ENCODE measurements at places on chromosomes 2 and 18. TPM values are rescaled to one million over a fixed set of nuclear protein-coding genes. Genes with fewer than 3 reads are reported as not detected.

- no peak overlapping the region for H3K27ac ChIP-seq
- H3K27me3 ChIP-seq: no peaks in the 10 kb centered on the region
- peaks cover 10% of the 10 kb centered on the region for H3K4me1 ChIP-seq
- no peak overlapping the region for H3K4me3 ChIP-seq
- no peaks in the 10 kb centered on the region for H3K36me3 ChIP-seq
Measured at GRCh38 chr18:22684268-22684667, 248.9 kb upstream of the RBBP8 start.

- peaks cover 33% of the 10 kb centered on the region for H3K4me1 ChIP-seq
- no peak overlapping the region for H3K27ac ChIP-seq
- no peak overlapping the region for H3K4me3 ChIP-seq
- H3K36me3 ChIP-seq: peaks cover 1% of the 10 kb centered on the region
- DNase-seq: no peak
Measured at GRCh38 chr2:127128445-127128904, 21.5 kb upstream of the BIN1 start.

- DNase-seq: no peak
- H3K27me3 ChIP-seq: no peaks in the 10 kb centered on the region
- no peak overlapping the region for H3K4me3 ChIP-seq
Measured at GRCh38 chr18:38539856-38540255, 974.3 kb upstream of the CELF4 start.

Gene DHRS9
- total RNA-seq: not detected

DNA sequence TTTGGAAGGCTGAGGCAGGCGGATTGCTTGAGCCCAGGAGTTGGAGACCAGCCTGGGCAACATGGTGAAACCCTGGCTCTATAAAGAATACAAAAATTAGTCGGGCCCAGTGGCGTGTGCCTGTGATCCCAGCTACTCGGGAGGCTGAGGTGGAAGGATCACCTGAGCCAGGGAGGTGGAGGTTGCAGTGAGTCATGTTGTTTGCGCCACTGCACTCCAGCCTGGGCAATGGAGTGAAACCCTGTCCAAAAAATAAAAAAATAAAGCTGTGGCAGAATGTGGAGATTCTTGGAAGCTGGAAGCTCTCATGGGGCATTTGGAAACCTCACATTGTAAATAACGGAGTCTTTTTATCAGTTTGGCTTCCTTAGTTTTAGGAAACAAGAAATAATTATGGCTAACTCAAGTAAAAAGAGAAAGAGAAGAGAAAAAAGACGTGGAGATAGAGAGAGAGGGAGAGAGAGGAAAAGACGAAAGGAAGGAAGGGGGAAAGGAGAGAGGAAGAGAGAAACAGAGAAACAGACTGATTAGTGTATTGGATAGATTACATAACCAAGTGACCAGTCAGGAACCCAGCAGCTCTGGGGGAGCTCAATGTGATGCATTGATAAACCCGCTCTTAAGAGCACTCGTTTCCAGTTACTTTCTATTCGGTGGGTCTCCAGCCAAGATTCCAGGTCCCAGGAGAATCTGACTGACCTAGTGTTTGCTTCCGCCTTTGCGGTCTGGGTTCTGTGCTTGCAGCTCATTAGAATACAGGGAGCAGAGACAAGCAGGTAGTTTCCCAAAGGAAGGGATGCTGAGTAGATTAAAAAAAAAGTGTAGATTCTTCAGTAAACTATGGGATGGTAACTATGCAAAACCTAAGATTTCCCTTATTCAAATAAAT, 1.1 kb upstream of the SPAST start:
- H3K4me1 ChIP-seq: no peaks in the 10 kb centered on the region
- H3K4me3 ChIP-seq: peak overlapping the region; percentile 49
- H3K27ac ChIP-seq: peak overlapping the region; percentile 78
- DNase-seq: peak; percentile 52

DNA sequence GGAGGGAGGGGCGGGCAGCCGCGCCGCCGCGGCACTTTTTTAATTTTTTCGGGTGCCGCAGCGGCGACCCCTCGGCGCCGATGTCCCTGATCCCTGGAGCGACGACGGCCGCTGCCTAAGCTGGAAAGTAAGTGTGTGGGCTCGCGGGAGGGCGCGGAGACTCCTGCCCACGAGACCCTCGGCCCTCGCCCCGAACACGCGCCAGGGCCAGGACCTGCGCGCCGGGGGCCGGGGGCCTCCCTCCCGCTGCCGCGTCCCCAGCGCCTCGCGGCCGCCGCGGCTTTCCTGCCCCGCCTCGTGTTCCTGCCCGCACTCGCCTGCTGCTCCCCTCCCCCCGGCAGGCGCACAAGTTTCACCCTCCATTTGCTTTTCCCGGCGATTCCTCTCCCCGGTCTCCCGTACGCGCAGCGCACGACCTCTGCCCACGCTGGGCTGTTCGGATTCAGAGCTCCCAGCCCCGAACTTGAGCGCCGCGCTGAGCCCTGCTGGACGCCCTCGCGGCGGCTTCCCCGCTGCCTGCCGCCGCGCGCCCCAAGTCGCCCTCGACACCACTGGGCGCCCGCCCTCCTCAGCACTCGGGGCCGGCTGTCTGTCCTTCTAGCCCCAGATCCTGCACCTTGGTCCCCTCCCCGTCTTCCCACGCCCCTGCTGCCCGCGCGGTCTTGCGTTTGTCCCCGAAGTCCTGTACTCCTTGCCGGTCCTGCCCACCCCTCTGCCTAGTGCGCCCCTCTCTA, 507 bp downstream of the PKP4 start:
- no peaks in the 10 kb centered on the region for H3K27me3 ChIP-seq
- DNase-seq: peak; percentile 65
- H3K4me1 ChIP-seq: peaks cover 24% of the 10 kb centered on the region
- H3K4me3 ChIP-seq: peak overlapping the region; percentile 93
- H3K36me3 ChIP-seq: no peaks in the 10 kb centered on the region
- H3K27ac ChIP-seq: peak overlapping the region; percentile 97

DNA sequence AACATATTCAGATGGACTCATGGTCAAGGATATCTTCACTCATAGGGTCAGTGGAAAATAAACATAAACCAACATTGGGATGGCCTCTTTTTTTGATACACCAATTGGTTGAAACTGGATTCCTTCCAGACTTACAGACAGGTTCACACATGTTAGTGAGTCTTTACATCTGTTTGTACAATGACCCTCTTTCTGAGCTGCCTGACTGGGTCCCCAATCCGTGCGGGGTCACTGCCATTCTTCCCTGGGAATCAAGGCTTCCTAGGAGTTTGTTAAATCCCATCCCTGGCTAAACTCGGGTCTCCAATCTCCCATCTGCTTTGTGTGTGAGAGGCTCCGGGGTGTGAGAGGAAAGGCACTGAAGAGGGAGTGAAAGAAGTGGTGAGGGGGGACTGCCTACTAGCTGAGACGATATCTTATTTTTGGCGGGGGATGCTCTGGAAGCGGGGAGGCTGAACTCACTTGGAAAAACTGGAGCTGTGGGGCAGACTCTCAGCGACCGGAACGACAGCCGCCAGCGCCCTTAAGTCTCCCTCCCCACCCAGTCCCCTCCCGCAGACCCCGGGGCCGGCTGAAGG, 487 bp downstream of the STARD6 start:
- no peaks in the 10 kb centered on the region for H3K27me3 ChIP-seq
- peak overlapping the region; percentile 93 for H3K27ac ChIP-seq
- no peaks in the 10 kb centered on the region for H3K36me3 ChIP-seq
- DNase-seq: peak; percentile 1
- peak overlapping the region; percentile 74 for H3K4me3 ChIP-seq

Gene SCG2
- 0.35 TPM for total RNA-seq

DNA sequence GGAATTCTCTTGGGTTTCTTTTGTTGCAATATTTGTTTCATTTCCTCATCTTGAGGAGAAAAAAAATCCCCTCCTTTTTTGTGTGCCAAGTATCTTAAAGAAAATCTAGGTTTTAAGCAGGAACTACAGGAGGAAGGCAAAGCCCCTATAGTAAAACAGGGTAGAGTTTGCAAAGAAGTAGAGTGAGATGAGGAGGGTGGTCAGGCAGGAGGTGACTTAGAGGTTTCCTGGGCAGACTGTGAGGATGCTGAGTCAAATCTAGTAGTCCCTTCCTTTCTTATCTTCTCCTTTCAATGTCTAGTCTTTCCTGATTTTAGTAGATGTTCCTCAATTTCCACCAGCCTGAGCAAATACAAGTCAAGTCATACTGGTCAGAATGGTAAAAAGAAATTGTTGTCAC, 222.5 kb downstream of the PMAIP1 start:
- H3K4me3 ChIP-seq: no peak overlapping the region
- no peaks in the 10 kb centered on the region for H3K4me1 ChIP-seq
- no peak for DNase-seq
- H3K27me3 ChIP-seq: no peaks in the 10 kb centered on the region

- peaks cover 37% of the 10 kb centered on the region for H3K4me1 ChIP-seq
- no peaks in the 10 kb centered on the region for H3K27me3 ChIP-seq
- H3K27ac ChIP-seq: peak overlapping the region; percentile 32
- no peak overlapping the region for H3K4me3 ChIP-seq
Measured at GRCh38 chr2:8594731-8595427, 87.0 kb upstream of the ID2 start.

- no peaks in the 10 kb centered on the region for H3K27me3 ChIP-seq
- H3K27ac ChIP-seq: no peak overlapping the region
- no peaks in the 10 kb centered on the region for H3K36me3 ChIP-seq
- no peak overlapping the region for H3K4me3 ChIP-seq
- DNase-seq: no peak
Measured at GRCh38 chr2:222049946-222050345, 248.9 kb downstream of the PAX3 start.

DNA sequence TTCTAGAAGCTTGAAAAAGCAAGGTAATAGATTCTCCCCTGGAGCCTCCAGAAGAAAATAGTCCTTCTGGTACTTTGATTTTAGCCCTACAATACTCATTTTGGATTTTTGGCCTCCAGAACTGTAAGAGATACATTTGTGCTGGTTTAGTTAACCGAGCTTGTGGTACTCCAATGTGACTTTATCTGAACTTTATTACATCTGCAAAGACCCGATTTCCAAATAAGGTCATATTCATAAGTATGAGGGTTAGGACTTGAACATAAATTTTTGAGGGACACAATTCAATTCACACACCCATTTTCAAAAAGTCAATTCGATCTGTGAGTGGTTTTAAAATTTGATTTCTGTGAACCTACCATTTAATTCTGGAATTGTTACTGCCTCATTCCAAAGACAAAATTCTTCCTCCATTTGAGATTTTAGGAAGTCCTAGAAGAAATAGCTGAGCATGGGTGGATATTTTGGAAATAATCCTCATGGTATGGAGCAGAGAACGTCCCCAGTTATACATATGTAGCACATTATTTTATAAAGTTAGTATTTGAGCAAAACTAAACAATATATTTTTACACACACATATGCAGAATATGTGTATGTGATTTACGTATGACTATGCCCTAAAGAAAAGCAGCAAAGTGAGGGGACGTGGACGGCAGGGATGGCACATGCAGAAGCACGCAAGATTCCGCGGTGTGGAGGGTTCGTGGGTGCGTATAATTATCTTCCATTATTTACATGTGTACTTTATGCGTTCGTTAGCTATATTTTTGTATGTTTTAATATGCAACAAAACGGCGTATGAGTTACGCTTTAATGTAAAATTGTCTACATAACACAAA, 905 bp upstream of the NUP35 start:
- H3K27ac ChIP-seq: peak overlapping the region; percentile 98
- H3K4me3 ChIP-seq: peak overlapping the region; percentile 73
- DNase-seq: peak; percentile 5
- H3K4me1 ChIP-seq: 0 out of 2 replicates have a peak, but pooled peaks cover 5% of the 10 kb centered on the region
- H3K27me3 ChIP-seq: no peaks in the 10 kb centered on the region

Gene CDKL4
- total RNA-seq: 1.4 TPM

- no peaks in the 10 kb centered on the region for H3K36me3 ChIP-seq
- 0 out of 2 replicates have a peak, but pooled peaks cover 3% of the 10 kb centered on the region for H3K4me1 ChIP-seq
- no peaks in the 10 kb centered on the region for H3K27me3 ChIP-seq
- H3K4me3 ChIP-seq: peak overlapping the region; percentile 79
Measured at GRCh38 chr18:62715759-62716615, 646 bp downstream of the PHLPP1 start.

DNA sequence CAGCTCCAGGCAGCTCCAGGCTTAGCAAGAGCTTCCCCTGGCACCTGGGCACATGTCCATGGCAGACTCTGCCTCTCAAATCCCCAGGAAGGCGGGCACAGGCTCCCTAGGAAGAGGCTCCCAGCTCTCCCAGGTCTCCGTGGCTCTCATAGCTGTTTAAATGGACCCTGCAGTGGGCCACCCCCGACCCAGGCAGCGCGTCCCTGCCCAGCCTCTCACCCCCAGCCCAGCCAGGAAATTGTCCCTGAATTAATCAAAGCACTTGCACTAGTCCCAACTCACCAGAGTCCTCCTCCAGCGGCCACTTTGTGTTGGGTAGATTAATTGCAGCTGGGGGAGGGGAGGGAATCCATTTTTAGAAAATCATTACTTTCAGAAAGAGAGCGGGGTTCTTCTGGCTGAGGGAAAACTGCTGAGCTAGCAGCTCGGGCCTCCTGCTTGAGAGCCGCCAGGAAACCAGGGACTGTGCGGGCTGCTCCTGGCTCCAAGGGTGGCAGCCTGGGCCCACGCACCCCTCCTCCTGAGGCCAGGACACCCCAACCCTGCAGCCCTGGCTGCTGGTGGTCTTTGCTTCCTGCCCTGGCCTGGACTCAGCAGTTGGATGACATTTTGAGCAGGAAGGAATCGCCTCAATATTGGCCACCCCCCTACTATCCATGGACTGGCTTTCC, 36.0 kb downstream of the SMAD7 start:
- no peaks in the 10 kb centered on the region for H3K27me3 ChIP-seq
- no peak for DNase-seq
- no peaks in the 10 kb centered on the region for H3K36me3 ChIP-seq
- no peak overlapping the region for H3K4me3 ChIP-seq
- H3K27ac ChIP-seq: no peak overlapping the region

- no peak for DNase-seq
- H3K27ac ChIP-seq: no peak overlapping the region
Measured at GRCh38 chr2:20563251-20563650, 87.6 kb downstream of the HS1BP3 start.

DNA sequence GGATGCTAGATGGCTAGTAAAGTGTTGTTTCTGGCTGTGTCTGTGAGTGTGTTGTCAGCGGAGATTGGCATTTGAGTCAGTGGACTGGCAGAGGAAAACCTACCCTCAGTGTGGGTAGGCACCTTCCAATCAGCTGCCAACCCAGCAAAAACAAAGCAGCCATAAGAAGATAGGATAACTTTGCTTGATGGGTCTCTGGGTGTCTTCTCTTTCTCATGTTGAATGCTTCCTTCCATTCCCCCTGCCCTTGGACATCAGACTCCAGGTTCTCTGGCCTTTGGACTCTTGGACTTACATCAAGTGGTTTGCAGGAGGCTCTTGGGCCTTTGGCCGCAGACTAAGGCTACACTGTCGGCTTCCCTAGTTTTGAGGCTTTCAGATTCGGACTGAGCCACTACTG, 429.0 kb upstream of the ZNF804A start:
- H3K4me3 ChIP-seq: no peak overlapping the region
- DNase-seq: no peak
- H3K27ac ChIP-seq: no peak overlapping the region
- no peaks in the 10 kb centered on the region for H3K4me1 ChIP-seq
- no peaks in the 10 kb centered on the region for H3K27me3 ChIP-seq
- H3K36me3 ChIP-seq: no peaks in the 10 kb centered on the region

DNA sequence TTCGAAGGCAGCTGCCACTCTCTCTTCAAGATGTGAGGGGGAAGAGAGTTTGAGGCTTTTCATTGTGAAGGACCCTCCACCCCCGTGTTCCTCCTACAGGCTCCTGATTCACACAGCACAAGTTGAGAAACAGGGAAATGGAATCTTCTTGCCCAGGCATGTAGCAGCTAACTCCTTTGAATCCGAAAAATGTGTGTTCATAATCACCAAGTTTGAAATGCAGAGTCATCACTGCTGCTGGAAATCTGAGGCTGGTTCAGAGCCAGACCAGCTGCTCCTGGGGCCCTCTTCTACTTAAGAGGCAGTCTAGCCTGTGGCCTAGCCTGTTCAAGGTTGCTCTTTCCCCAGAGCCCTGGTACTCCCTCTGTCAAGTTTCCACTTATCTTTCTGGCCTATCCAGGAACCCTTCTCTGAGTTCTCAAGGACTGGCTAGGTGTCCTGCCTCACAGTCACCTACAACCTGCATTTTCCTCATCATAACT, 166.4 kb downstream of the TMEM247 start:
- no peaks in the 10 kb centered on the region for H3K4me1 ChIP-seq
- no peaks in the 10 kb centered on the region for H3K27me3 ChIP-seq
- no peak overlapping the region for H3K27ac ChIP-seq

Measured in Caco-2 (cell line).